ENCODE measurements at places on chromosomes 2 and 18. TPM values are rescaled to one million over a fixed set of nuclear protein-coding genes. Genes with fewer than 3 reads are reported as not detected.

DNA sequence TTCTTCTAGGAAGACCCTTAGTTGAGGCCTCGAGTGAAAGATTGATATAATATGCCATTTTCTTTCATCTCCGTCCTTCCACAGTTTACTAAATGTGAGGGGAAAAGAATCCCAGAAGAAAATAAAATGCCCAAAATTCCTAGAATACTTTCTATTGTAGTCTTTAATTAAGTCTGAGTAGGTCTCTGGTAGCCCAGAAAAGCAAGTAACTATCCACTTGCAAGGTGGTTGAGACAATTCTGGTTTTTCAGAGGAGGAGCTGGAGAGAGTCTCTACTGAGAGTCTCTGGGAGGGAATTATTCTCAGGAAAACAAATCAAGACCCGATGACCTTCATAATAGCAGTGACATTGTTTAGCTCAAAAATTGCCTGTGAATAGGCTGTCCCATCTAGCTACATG is 63.9 kb upstream of the TTC39C start:
- no peaks in the 10 kb centered on the region for H3K27me3 ChIP-seq
- H3K4me1 ChIP-seq = no peaks in the 10 kb centered on the region
- no peak overlapping the region for H3K27ac ChIP-seq
- no peak overlapping the region for H3K4me3 ChIP-seq

The NGEF gene
- not detected for total RNA-seq

- no peak for DNase-seq
- H3K4me3 ChIP-seq = no peak overlapping the region
- no peaks in the 10 kb centered on the region for H3K27me3 ChIP-seq
- H3K4me1 ChIP-seq = no peaks in the 10 kb centered on the region
- no peaks in the 10 kb centered on the region for H3K36me3 ChIP-seq
Observed at GRCh38 chr2:44645937-44646336, 284.2 kb downstream of the CAMKMT start.

The FAM237A gene
- total RNA-seq = not detected

The IL37 gene
- total RNA-seq = not detected

GRCh38 chr2:69766014-69766413 is 24.1 kb downstream of the ANXA4 start:
- no peaks in the 10 kb centered on the region for H3K36me3 ChIP-seq
- no peaks in the 10 kb centered on the region for H3K27me3 ChIP-seq
- H3K27ac ChIP-seq = no peak overlapping the region
- H3K4me1 ChIP-seq = peaks cover 29% of the 10 kb centered on the region
- no peak overlapping the region for H3K4me3 ChIP-seq
- no peak for DNase-seq
